Foreskin keratinocyte (primary cell): ENCODE measurements at places on chromosomes 5 and 9. TPM values are rescaled to one million over a fixed set of nuclear protein-coding genes. Genes with fewer than 3 reads are reported as not detected.

DNA sequence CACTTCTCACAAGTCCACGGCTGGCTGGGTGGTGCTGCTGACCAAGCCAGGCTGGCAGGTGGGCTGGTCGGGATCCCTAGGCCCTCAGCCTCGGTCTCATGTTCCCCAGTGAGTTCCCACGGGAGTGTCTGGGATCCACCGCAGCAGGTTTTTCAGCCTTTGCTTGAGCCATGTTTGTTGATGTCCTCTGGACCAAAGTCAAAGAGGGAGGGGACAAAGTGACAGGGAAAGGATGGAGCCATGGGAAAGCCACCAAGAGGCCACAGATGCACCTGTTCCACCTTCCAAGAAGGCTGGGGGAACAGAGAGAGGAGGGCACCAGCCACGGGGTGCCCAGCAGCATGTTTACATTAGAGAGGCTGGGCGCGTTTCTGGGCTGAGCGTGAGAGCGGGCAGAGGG, 2.8 kb upstream of the UBAC1 start:
- DNase-seq = no peak

DNA sequence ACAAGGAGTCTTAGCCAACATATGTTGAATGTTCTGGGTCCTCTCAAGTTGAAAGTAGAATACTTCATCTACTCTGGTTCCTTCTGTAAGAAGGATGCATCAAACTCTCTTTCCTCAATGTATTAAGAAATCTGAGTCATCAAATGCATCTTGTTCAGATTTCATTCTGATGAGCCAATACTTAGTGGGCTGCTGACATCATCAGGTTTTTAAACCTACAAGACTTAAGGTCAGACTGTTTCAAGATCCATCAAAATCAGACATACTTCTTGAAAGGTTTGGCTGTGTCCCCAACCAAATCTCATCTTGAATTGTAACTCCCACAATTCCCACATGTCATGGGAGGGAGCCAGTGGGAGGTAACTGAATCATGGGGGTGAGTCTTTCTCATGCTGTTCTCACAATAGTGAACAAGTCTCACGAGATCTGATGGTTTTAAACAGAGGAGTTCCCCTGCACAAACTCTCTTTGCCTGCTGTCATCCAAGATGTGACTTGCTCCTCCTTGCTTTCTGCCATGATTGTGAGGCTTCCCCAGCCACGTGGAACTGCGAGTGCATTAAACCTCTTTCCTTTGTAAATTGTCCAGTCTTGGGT, 168.8 kb downstream of the RAPGEF6 start:
- DNase-seq = peak; percentile 55

- DNase-seq = no peak
Observed at GRCh38 chr5:54521856-54522479, 4.4 kb downstream of the SNX18 start.

DNA sequence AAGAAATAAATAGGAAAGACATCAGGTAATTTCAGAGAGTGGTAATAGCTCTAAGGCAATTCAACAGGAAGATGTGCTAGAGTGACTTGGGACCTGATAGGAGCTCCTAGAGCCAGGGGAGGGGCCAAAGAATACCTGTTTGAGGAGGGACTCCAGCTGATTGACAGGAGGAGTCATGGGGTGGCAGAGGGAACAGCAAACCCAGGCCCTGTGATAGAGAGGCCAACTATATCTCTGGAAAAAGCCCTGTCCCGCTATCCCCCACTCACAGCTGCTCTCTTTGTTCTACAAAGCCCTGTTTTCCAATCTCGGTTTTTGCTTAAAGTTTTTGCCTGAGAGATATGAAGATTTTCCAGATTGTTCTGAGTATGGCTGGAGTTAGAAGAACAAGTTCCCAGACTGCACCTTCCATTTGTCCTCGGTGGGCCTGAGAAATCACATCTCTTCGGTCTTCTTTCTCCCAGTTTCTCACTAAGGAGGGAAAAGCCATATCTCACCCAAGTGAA, 9.0 kb upstream of the NSD1 start:
- no peak for DNase-seq

GRCh38 chr5:169279125-169279524, 21.8 kb downstream of the SLIT3 start:
- DNase-seq = no peak

- DNase-seq = no peak
Observed at GRCh38 chr9:109168170-109168569, 1.1 kb upstream of the FRRS1L start.

GRCh38 chr9:6052293-6052919, 37.0 kb upstream of the RANBP6 start:
- DNase-seq = peak; percentile 71

- DNase-seq = no peak
Observed at GRCh38 chr9:120524863-120525262, 55.1 kb downstream of the CDK5RAP2 start.

- DNase-seq = no peak
Observed at GRCh38 chr5:149042865-149043264, 20.0 kb downstream of the SH3TC2 start.

DNA sequence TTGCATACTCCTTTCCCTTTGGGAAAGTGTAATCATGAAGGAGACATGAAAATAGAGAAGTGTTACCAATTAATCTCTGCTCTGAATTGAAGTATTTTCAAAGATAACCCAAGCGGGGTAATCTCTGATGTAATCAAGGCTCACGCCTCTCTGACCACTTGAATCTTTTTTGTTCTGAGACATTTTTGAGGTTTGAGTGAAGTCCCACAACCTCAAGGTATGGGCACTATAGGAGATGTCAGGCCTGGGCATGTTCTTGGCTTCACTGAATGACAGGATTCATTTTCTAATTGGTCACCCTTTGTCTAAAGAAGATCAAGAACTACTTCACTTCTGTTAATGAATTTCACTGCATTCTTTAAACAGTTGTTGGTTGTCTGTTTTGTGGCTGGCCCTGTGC, 23.7 kb downstream of the ENHO start:
- peak; percentile 47 for DNase-seq

GRCh38 chr9:86368871-86369521, 14.8 kb upstream of the TUT7 start:
- peak; percentile 93 for DNase-seq

- no peak for DNase-seq
Observed at GRCh38 chr5:121963392-121963791, 1.6 kb downstream of the SRFBP1 start.

GRCh38 chr5:42522783-42523182, 99.5 kb downstream of the GHR start:
- no peak for DNase-seq

GRCh38 chr9:83020864-83021263, 42.1 kb downstream of the RASEF start:
- no peak for DNase-seq

DNA sequence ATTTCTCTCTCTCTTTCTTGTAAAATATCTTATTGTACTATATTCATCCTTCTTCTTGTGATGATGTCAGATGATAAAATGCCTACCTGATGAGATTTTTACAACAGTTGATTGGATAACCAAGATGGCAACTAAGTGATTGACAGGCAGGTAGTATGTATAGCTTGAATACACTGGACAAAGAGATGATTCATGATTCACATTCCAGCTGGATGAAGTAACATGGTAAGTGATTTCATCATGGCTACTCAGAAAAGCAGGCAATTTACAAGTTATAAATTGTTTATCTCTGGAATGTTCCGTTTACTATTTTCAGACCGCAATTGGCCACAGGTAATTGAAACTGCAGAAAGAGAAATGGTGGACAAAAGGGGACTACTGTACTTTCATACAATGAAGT, 1471.7 kb upstream of the C9orf72 start:
- peak; percentile 89 for DNase-seq

- no peak for DNase-seq
Observed at GRCh38 chr5:67170767-67171166, 25.8 kb downstream of the CD180 start.

- no peak for DNase-seq
Observed at GRCh38 chr9:134181648-134182034, 17.3 kb upstream of the RNU6ATAC start.

DNA sequence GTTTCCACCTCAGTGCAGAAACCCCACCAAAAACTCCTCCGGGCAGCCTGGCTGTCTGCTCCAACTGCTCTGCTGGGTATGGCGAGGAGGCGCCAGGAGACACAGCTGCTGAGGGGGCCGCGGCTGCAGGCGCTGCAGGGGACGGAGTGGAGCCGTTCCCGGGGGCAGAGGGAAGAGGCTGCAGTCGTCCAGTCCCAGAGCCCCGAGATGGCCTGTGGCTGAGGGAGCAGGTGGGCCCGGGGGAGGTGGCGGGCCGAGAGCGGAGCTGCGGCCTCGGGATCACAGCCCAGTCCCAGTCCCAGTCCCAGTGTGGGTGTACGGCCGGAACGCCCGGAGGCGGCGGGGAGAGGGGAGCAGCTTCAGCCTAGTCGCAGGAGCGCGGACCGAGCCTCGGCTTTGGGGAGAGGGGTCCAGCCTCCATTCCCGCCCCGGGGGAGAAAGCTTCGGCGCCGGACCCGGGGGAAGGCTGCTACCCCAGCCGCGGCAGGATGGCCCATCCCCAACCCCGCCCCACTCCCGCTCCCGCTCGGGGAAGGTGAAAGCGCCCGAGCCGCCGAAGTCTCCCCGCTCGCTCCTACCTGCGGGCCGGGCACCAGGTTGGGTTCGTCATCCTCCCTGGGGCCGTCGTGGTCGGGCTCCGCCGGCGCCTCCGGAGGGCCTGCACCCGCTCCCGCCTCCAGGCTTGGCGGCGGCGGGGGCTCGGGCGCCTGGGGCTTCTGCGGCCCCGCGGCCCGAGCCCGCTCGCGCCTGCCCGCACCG, 513 bp downstream of the FAM193B start:
- DNase-seq = no peak

DNA sequence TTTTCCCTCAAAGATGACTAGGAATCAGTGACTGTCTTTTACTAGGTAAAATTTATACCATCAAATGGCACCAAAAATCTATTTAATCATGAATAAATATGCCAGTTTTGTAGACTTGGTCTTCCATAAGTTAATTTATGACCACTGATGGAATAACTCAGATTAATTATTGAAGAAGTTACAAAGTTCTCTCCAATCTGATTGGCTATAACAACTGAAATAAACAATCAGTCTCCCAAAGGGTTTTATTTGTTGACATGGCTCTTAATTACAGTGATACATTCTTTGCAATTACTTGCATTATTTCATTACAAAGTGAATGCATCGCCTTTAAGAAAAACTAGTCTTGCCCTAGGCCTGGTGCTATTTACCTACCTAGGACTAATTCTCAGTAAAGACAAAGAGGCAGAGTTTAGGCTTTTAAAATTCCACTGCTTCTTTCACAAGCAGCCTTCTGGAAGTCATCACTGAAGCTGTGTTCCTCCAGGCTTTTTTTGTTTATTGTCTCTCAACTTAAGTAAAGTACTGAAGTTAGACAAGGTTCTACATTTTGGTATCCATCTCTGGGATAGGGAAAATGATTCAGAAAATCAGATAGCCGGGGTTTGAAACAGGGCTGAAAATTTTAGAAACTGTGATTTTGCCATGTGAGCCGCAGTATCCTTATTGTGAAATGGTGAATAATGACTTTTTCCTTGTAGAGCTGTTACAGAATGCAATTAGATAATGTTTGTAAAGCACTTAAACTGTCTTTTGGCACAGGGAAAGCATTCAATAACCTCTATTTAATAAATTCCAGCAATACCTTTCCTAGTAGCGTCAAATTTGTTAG, 2.5 kb downstream of the STOM start:
- no peak for DNase-seq

DNA sequence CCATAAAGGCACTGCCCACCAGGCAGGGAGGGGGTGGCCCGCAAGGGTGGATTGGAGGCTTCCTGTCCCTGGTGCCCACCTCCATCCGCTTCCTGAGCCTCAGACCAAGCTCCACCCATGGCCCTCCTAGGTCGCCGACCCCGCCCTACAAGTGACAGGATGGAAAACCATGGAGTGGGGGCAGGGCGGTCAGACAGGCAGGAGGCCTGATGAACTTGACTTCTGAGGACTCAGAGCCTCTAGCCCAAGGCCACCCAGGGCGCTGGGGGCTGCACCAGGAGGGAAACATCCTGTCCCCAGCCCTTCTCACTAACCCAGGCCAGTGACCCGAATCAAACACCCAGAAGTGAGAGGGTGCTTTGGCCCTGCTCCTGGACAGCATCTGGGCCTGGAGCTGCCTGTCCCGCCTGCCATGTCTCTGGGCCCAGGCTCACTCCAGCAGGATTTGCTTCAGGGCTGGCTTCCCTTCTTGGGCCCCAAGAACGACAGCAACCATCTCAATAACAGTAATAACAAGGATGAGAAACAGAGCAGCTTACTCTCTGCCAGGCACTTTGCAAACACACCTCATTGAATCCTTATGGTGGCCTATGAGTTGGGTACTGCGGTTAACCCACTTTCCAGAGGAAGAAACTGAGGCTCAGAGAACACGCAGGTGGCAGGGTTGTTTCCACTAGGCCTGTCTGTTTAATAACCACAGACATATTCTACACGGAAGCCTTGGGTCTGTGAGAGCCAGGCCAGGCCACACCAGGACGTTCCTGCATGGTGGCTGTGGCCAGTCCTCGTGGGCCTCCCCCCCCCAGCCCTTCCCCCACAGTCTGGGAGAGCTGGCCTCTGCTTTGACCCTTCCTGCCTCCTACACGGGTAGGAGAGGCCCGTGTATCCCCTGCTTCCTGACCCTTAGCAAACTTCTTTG, 4.4 kb upstream of the ST6GALNAC6 start:
- DNase-seq = no peak

- no peak for DNase-seq
Observed at GRCh38 chr5:83921666-83922193, 201.1 kb upstream of the HAPLN1 start.

DNA sequence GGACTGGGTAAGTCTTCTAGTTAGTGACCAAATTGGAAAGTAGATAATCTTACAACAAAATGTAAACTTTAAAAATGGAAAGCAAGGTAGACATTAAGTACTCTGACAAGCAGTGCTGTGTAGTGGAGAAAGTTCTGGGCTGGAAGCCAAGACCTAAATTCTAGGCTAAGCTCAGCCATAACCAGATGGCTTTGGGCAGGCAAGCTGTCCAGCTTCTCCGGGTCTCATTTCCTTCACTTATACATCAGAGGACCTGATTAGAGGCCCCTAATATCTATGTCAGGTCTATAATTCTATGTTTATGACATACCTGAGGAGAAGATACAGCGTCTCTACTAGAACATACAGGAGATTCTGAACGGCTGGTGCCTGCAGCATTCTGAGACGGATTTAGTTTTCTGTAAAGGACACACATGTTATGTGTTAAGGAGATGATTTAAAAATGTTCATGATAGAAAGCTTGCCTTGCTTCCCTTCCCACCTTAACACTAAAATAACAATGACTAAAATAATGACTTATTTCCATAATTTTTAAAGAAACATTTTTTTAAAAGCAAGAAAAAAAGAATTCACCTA, 61.2 kb downstream of the ELL2 start:
- DNase-seq = no peak

GRCh38 chr9:15308511-15308910, 1.5 kb upstream of the TTC39B start:
- DNase-seq = peak; percentile 95

- no peak for DNase-seq
Observed at GRCh38 chr9:91117959-91118703, 243.6 kb downstream of the AUH start.

CDKN2B gene
- 4.7 and 9.0 TPM in 2 replicates for total RNA-seq

SLC38A9 gene
- 26.2 and 28.5 TPM in 2 replicates for total RNA-seq

HCN1 gene
- not detected in 2 replicates for total RNA-seq

PCDHGA5 gene
- 0.03 TPM in 1 of 2 replicates, not detected in the other for total RNA-seq

LMNB1 gene
- total RNA-seq = 53.5 and 63.8 TPM in 2 replicates

RETREG1 gene
- 1.3 and 2.1 TPM in 2 replicates for total RNA-seq

PRR16 gene
- total RNA-seq = 0.07 TPM in 1 of 2 replicates, not detected in the other

ARL14EPL gene
- not detected in 2 replicates for total RNA-seq

C9orf153 gene
- total RNA-seq = 0.28 TPM in 1 of 2 replicates, not detected in the other

TAF1L gene
- not detected in 2 replicates for total RNA-seq

WDR38 gene
- total RNA-seq = not detected in 2 replicates

ATP10B gene
- under 0.01 TPM in 1 of 2 replicates, not detected in the other for total RNA-seq
